Activated naive CD8-positive, alpha-beta T cell treated with anti-CD3 and anti-CD28 coated beads for 36 hours (primary cell): ENCODE measurements at places on chromosomes 16 and 17.

- DNase-seq = no peak
These were observed 1.6 kb downstream of the SPEM2 start for GRCh38 chr17:7426896-7427489.

GRCh38 chr17:45357364-45357997 is 40.7 kb upstream of the MAP3K14 start:
- no peak for DNase-seq

- DNase-seq = no peak
These were observed 36.5 kb upstream of the TOB1 start for GRCh38 chr17:50902372-50903353.

- DNase-seq = no peak
These were observed 2.8 kb downstream of the WDR81 start for GRCh38 chr17:1727258-1727789.

GRCh38 chr17:67585077-67585602 is 132.6 kb upstream of the NOL11 start:
- DNase-seq = no peak

GRCh38 chr17:29726715-29727252 is 104.1 kb upstream of the CORO6 start:
- DNase-seq = no peak
